ENCODE measurements at places on chromosomes 1 and 21.

- no peak for DNase-seq
Measured at GRCh38 chr1:151372058-151372934, at the start of gene SELENBP1. Gene SELENBP1 (minus strand): TSS chr1:151372705. CDS start chr1:151372641, 64 bp downstream.

DNA sequence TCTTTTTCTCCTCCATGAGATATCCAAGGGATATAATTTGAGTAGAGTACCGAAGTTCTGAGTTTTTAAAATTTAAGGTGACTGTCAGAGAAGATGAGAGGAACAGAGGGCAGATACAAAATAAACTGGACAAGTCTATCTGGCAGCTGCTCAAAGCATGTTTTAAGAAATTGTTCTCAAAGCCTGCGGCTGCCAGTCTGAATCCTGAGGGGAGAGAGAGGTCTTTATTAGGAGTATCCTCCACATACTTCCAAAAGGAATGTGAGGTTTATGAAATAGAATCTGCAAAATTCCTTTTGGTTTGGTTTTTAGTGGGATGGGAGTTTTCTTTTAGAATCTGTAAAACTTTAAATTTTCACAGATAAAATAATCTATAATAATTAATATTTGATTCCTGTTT is 41.3 kb downstream of the TTC13 start:
- DNase-seq: no peak

DNA sequence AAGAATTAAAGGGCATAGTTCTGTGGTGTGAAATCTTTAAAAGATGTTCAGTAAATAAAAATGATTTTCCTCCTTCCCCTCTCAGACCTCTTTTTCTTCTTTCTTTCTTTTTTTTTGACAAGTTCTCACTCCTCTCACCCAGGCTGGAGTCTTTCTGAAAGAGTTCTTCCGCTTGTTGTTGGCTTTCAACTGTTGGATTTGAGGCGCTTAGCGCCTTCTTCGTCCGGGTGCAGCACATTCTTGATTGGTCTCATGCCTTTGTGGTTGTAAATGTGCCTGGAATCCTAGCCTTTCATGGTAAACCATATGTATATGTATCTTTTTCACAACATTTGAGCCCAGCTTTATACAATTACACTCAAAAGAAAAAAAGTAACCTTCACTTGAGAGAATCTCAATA is 980 bp upstream of the METTL18 start:
- DNase-seq: peak; percentile 6

- no peak for DNase-seq
Measured at GRCh38 chr1:9350013-9350908, 57.6 kb downstream of the SPSB1 start.

DNA sequence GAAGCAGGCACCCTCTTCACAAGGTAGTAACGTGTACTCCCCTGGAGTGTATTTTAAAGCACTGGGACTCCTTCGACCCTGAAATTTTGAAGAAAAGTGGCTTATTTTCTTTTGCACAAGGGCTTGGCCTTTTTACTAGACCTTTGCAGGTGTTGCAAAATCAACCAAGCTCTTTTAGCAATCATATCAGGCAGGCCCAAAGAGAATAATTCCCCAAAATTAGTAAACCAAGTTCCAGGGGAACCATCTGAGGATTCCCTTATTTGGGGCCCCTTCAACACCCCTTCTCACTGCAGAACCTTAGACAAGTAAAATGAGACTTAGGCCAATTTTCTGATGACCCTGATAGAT is 28.3 kb downstream of the CBR1 start:
- no peak for DNase-seq

DNA sequence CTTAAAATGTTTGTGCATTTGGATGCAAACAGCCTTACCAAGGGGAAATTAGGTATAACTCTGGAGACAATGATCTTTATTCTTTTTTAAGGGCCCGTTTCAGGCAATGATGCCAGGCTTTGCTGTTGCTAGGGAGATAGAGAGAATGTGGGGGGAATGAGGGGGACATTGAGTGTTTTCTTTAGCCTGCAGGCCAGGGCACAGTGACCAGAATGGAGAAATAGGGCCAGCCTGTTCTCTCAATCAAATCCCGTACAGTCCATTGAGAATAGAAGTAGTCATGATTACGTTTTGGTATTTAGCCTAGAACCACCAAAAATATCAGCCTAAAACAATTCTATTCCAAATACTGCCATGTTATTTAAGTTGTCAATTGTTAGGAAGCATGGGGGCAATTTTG is 49.0 kb downstream of the RGS7 start:
- no peak for DNase-seq

DNA sequence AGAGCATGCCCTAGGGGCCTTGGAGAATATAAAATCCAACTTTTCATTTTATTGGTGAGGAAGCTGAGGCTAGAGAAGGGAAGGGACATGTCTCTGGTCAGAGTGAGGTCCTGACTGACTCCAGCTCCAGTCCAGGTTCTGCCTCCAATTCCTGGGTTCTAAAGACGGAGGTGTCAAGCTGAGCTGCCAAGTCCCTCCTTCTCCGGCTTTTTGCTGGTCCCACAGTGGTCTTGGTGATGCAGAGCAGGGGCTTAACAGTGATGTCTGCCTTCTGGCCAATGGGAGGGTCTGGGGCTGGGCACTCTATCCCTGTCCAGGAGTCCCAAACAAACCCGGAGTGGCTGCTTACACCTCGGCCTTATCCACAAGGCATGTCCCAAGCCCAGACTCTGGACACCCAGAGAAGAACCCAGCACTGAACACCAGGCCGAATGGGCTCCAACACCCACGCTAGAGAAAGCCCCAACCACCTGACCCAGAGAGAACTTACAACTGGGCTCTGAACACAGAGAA is 104.8 kb downstream of the EBNA1BP2 start:
- no peak for DNase-seq

GRCh38 chr1:170676628-170677027 is 12.7 kb downstream of the PRRX1 start:
- DNase-seq: no peak
